ENCODE measurements at places on chromosomes 4 and X. TPM values are rescaled to one million over a fixed set of nuclear protein-coding genes. Genes with fewer than 3 reads are reported as not detected.

The CLNK gene
- total RNA-seq = not detected

The TMEM128 gene
- 50.8 TPM for total RNA-seq

The MMRN1 gene
- total RNA-seq = not detected

The ADAM29 gene
- not detected for total RNA-seq

The NHS gene
- total RNA-seq = 2.6 TPM

The SPACA5 gene
- total RNA-seq = not detected

The HTRA3 gene
- not detected for total RNA-seq

DNA sequence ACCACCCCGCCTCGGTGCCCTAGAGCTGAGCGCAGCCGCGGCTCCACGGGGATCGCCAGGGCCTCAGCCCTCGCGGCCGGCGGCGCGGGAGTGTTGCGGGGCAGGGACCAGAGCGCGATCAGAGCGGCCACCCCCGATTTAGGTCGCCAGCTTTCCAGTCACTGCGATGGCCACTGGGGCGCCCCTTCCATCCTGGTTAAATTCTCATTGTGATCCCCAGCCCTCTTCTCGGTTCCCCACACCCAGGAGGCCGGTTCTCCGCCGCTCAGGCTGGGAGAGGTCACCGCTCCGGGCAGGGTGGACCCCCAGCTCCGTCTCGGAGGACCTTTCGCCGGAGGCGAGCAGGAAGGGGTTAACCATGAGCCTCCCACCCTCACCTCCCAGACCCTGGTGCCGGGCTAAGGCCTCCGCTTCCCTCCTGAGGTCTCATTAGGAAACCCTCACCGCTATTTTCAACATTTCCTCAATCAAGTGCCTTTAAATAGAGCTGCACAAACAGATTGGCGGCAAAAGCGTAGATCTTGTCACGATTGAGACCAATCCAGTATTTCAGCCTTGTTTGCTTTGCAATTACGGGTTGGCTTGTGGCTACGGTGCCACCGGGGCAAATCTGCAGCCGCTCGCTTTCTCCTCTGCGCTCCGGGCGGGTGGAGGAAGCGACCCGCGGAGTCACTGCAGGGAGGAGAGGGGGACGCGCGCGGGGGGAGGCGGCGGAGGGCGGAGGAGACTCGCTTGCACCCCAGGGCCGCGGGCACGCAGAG, 8.3 kb upstream of the HAND2 start:
- no peak for DNase-seq

DNA sequence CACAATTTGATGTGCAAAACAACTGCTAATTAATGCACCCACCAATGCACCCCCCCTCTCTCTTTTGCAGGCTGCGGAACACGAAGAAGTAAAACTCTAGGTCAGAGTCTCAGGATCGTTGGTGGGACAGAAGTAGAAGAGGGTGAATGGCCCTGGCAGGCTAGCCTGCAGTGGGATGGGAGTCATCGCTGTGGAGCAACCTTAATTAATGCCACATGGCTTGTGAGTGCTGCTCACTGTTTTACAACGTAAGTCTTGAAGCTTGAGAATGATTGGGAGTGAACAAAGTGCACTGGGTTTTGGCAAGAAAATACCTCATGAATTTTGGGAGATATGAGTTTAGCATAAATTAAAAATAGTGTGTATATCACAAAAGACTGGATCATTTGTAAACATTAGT, 28.9 kb downstream of the TMPRSS11E start:
- no peak for DNase-seq

DNA sequence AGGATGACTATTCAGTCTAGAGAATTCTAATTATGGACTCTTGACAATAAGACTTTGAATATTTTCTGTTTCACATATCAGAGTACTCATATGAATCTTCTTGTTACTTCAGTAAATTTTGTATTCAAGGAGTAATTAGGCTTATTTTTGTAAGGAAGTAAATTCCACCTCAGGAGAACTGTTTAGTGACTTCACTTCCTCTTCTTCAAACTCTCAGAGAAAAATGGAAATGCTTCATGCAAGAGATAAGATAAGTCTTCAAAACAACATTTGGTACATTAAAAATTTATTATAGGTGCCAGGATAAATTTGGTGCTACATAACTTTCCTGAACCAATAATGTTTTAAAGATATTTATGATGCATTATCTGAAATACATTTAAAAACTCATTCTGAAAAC, 1421.9 kb downstream of the PCDH7 start:
- DNase-seq = no peak

GRCh38 chr4:5051278-5052203, at the start of gene STK32B:
Gene STK32B (plus strand): TSS chr4:5051480.
- peak; percentile 35 for DNase-seq

- no peak for DNase-seq
Observed at GRCh38 chr4:35918491-35918977, 325.8 kb downstream of the ARAP2 start.

GRCh38 chr4:174592985-174593335, 70.7 kb upstream of the HPGD start:
- no peak for DNase-seq

DNA sequence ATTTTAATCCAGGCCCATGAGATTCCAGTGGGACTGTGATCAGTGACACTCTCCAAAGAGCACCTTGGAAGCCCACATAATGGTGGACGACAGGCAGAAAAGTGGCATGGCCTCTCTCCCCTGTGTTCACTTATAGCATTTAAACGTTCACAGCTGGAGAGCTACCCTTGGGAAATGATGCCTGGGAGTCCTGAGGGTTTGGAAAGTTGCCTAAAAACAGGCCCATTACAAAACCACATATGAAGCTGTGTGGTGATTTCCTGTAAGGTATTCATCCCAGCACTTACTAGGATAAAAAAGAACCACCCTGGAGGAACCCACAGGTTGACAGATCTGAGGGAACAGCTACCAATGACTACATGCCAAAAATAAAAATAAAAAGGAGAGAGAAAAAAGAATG, 193.2 kb downstream of the RASL11B start:
- no peak for DNase-seq

GRCh38 chr4:188246488-188246887, 107.2 kb downstream of the TRIML1 start:
- no peak for DNase-seq

DNA sequence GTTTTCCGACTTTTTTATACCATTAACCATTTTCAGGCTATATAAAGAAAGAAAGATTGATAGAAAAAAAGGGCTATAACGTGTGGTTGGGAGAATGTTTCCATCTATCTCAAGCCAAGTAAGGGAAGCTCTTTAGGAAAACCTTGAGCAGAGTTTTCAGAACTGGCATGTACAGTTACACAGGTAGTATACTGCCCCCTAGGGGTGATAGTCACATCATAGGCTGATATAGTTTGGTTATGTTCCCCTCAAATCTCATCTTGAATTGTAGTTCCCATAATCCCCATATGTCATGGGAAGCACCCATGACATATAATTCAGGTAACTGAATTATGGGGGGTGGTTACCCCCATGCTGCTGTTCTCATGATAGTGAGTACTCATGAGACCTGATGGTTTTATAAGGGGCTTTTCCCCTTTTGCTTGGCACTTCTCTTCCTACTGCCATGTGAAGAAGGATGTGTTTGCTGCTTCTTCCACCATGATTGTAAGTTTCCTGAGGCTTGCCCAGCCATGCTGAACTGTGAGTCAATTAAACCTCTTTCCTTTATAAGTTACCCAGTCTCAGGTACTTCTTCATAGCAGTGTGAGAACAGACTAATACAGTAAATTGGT, 186.8 kb downstream of the TMA16 start:
- DNase-seq = peak; percentile 25

DNA sequence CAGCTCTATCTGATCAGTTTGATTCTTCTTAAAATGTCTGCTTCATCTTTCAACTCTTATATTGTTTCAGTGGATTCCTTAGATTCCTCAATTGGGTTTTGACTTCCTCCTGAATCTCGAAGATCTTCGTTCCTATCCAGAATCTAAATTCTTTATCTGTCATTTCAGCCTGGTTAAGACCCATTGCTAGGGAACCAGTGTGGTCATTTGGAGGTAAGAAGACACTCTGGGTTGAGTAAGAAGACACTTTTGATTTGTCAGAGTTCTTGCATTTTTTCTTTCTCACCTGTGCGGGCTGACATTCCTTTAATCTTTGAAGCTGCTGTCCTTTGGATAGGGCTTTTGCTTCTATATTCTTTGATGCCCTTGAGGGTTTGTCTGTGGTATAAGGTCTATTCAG, 291.9 kb downstream of the SLC7A11 start:
- no peak for DNase-seq

DNA sequence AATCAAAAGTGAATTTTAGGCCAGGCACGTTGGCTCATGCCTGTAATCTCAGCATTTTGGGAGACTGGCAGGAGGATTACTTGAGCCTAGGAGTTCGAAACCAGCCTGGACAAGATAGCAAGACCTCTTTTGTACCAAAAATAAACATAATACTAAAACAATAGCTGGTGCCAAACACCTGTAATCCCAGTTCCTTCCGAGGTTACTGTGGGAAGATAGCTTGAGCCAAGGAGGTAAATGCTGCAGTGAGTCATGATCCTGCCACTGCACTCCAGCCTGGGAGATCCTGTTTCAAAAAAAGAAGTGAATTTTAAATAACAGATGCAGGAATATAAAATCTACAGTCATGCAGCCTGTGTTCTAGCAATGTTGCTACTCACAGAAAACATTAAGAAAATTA, 488.3 kb downstream of the PPARGC1A start:
- no peak for DNase-seq

GRCh38 chr4:170497112-170497511, 407.4 kb upstream of the AADAT start:
- peak; percentile 2 for DNase-seq

DNA sequence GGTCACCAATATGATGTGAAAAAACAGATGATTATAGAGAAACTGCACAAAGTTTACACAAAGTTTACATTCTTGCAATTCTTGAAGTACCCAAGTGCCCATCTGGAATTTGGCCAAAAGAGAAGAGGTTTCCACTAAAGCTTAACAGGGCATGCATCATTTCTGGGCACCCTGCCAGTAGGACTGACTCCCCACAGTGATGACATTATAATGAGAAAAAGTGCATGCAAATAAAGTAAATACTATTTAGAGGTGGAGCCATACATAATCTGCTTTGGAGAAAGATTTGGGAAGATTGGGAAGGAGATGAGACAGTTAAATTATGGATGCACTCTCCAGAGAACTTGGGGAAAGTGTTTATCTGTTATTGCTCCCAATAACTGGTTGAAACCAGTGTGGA, 93.7 kb upstream of the TRPC3 start:
- peak; percentile 98 for DNase-seq

DNA sequence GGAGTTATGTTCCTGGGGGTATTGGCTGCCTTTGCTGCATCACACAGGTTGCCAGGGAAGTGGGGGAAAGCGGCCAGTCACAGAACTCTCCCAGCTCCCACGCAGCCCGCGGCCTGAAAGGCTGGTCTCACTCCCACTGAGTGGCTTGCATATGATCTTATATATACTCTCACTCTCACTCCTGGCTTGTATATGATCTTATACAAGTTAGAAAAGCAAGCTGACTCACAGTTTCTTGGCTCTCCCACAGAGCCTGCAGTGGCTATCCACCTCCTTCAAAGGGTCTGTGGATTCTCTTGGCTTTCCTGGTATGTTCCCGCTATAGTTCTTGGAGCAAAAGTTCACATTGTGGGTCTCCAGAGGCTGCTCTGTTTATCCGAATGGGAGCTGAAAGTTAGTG, 833.5 kb upstream of the GALNTL6 start:
- no peak for DNase-seq

DNA sequence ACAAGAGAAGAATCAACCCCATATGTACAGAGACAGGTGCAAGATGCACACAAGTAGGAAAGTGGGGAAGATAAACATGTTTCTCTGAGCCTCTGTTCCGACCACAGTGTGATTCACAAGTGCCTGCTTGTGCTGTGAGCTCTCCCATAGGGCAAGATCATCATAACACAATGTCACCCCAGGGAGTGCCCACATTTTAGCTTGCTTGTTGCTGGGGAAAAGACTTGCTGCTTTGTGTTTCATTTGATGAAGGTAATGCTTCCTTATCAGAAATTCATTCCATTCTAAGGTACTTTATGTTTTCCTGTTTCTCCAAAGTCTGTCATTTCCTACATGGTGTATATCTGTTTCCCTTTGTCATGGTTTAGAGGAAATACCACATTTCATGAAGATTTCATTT, 304.5 kb upstream of the DIPK2B start:
- peak; percentile 18 for DNase-seq

- no peak for DNase-seq
Observed at GRCh38 chr4:173288698-173289352, 45.3 kb downstream of the HMGB2 start.

DNA sequence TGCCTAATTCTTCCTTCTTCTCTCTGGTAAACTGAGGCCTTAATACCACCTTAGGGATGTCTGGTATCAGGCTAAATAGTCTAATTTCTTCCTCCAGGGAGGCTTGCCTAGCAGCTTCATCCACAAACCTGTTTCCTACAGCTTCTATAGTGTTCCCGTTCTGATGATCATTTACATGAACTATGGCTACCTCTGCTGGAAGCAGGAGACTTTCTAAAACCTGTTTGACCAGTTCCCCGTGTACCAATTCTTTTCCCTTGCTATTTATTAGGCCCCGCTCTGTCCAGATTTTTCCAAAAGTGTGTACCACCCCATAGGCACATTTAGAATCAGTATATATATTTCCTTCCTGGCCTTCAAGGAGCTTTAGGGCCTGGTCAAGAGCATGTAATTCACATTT, 5.8 kb upstream of the USP38 start:
- DNase-seq = no peak

DNA sequence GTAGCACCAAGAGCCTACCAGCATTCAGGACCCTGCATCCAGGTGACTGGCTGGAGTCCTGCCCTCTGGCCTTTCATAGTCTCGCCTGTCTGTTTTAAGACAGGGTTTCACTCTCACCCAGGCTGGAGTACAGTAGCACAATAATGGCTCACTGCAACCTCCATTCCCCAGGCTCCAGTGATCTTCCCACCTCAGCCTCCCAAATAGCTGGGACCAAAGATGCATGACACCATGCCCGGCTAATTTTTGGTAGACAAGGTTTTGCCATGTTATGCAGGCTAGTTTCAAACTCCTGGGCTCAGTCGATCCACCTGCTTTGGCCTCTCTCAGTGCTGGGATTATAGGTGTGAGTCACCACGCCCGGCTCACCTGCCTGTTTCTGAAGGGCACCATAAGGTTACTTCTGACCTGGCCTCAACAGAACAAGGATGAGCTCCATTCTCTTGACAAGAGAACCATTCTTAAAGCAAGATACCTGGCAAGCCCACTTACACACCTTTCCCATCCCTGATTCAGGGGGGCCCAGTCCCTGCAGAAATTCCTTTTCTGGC, 6.7 kb downstream of the RPS4X start:
- no peak for DNase-seq

GRCh38 chr4:1398681-1399507, 7.3 kb downstream of the NKX1-1 start:
- no peak for DNase-seq

DNA sequence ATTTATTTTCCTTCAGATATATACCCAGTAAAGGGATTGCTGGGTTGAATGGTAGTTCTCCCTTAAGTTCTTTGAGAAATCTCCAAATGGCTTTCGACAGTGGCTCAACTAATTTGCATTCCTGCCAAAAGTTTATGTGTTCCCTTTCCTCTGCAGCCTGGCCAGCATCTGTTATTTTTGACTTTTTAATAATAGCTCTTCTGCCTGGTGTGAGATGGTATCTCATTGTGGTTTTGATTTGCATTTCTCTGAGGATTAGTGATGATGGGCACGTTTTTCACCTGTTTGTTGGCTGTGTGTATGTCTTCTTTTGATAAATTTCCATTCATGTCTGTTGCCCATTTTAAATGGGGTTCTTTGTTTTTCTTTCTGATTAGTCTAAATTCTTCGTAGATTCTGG, 375.2 kb downstream of the UBE2NL start:
- DNase-seq = no peak

GRCh38 chr4:70713453-70714078, 8.2 kb upstream of the RUFY3 start:
- DNase-seq = no peak
